ENCODE measurements at places on chromosomes 5 and 9. TPM values are rescaled to one million over a fixed set of nuclear protein-coding genes. Genes with fewer than 3 reads are reported as not detected.

The SARDH gene
- 0.91 TPM for total RNA-seq

The SLC34A1 gene
- not detected for total RNA-seq

The HAPLN1 gene
- total RNA-seq = 4.7 TPM

The C7 gene
- 0.32 TPM for total RNA-seq

The ADGRD2 gene
- total RNA-seq = not detected

The CKMT2 gene
- not detected for total RNA-seq

The FOXD4L3 gene
- total RNA-seq = not detected

The ICE1 gene
- 39.7 TPM for total RNA-seq

The C5orf63 gene
- 1.7 TPM for total RNA-seq

The PCDHB15 gene
- total RNA-seq = 0.32 TPM

The CERCAM gene
- total RNA-seq = 21.8 TPM

The BTNL8 gene
- not detected for total RNA-seq

The ZNF462 gene
- 0.46 TPM for total RNA-seq

The CCNI2 gene
- total RNA-seq = not detected

The NUTM2G gene
- not detected for total RNA-seq

The PCDHGA4 gene
- total RNA-seq = 1.7 TPM

The DMRTA1 gene
- 0.32 TPM for total RNA-seq

The IFNE gene
- total RNA-seq = 0.32 TPM

The ANAPC2 gene
- total RNA-seq = 24.6 TPM

The ZNF354C gene
- total RNA-seq = 7.9 TPM

The PDLIM4 gene
- 66.9 TPM for total RNA-seq

The PCDHGB4 gene
- 10.1 TPM for total RNA-seq

The PLPP7 gene
- total RNA-seq = 0.46 TPM

The IFNA13 gene
- total RNA-seq = not detected

The LHX3 gene
- not detected for total RNA-seq

The PFN3 gene
- total RNA-seq = not detected

The PCA3 gene
- under 0.01 TPM for total RNA-seq
